ENCODE measurements at places on chromosomes 5 and 9. TPM values are rescaled to one million over a fixed set of nuclear protein-coding genes. Genes with fewer than 3 reads are reported as not detected.

GRCh38 chr5:135031813-135032694 lies 2.0 kb downstream of the PITX1 start:
- peaks cover 43% of the 10 kb centered on the region for H3K4me1 ChIP-seq
- DNase-seq = peak; percentile 42
- no peaks in the 10 kb centered on the region for H3K36me3 ChIP-seq
- peak overlapping the region; percentile 50 for H3K4me3 ChIP-seq

DNA sequence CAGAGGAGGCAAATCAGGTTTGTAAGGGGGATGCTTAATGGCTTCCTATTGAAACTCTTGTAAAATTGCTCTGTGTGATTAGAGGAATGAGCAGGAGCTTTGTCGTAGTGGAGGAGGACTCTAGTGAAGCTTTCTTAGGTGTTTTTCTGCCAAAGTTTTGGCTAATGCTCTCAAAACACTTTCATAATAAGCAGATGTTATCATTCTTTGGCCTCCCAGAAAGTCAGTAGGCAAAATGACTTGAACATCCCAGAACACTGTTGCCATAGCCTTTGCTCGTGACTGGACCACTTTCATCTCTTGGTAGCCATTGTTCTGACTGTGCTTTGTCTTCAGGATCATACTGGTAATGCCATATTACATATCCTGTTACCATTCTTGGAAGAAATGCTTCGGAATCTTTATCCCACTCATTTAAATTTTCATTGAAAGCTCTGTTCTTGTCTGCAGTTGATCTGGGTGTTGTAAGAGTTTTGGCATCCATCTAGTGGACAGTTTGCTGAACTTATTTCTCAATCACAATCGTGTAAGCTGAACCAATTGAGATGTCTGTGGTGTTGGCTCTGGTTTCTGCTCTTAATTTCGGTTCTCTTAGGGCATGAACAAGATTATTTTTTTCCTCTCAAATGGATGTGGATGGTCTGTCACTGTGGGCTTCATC lies 187.6 kb downstream of the COMMD10 start:
- no peaks in the 10 kb centered on the region for H3K4me1 ChIP-seq
- H3K27ac ChIP-seq = no peak overlapping the region
- no peaks in the 10 kb centered on the region for H3K27me3 ChIP-seq
- no peak for DNase-seq
- no peak overlapping the region for H3K4me3 ChIP-seq

DNA sequence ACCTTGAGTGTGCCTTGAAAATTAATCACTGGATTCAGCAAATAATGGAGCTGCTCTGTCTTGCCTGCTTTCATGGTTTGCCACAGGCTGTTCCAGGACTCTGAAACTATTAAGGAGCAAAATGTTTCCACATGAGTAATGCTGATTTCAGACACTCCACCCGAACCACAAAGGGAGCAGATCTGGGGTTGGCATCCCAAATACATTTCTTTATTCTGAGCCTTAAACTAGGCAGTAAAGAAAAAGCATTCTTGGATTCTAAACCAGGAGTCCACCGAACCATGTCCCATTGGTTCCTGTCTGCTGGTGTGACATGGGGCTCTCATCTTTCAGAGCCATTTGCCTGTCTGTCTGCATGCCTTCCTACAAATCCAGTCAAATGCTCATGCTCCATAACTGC lies 10.1 kb upstream of the C1QTNF3 start:
- no peak overlapping the region for H3K4me3 ChIP-seq
- peak overlapping the region; percentile 74 for H3K27ac ChIP-seq
- peaks cover 6% of the 10 kb centered on the region for H3K36me3 ChIP-seq

DNA sequence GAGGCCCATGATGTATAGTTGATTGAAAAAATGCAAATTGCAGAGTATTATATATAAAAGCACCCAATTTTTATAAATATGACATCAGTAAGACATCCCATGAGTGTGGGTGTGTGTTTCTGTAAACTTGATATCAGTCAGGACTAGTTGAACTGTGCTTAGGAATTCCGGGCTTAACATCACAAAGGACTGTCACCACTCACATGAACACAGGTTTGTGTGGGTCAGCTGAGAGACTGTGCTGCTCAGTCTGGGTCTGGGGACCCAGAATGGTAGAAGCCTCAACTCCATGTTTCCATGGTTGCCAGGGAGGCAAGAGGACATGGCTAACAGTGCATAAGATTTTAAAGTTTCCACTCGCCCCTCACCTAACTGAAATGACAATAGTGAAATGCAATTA lies 120.3 kb downstream of the ADCY2 start:
- H3K4me1 ChIP-seq = no peaks in the 10 kb centered on the region
- no peak overlapping the region for H3K27ac ChIP-seq
- no peaks in the 10 kb centered on the region for H3K36me3 ChIP-seq
- H3K4me3 ChIP-seq = no peak overlapping the region
- DNase-seq = no peak

- H3K36me3 ChIP-seq = no peaks in the 10 kb centered on the region
- H3K27ac ChIP-seq = no peak overlapping the region
- no peak for DNase-seq
- peaks cover 20% of the 10 kb centered on the region for H3K27me3 ChIP-seq
- H3K4me3 ChIP-seq = no peak overlapping the region
These were observed 1.5 kb upstream of the GFRA3 start for GRCh38 chr5:138275895-138276294.

DNA sequence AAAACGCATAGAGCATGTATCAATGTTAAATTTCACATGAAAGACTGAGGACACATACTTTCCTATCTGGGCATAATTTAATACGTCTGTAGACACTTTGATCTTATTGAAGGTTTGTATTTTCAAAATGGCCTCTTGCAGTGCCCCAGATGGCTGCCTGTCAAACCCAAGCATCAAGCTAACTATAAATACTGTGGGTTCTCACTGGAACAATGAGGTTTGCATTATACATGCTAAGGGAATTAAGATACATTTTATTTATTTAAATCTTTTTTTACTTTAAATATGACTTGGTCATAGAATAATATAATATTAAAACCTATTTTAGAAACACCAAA lies 702.9 kb upstream of the GRAMD2B start:
- no peaks in the 10 kb centered on the region for H3K4me1 ChIP-seq
- peak; percentile 23 for DNase-seq
- H3K27me3 ChIP-seq = no peaks in the 10 kb centered on the region

The EPB41L4A gene
- 8.3 TPM for polyA plus RNA-seq

DNA sequence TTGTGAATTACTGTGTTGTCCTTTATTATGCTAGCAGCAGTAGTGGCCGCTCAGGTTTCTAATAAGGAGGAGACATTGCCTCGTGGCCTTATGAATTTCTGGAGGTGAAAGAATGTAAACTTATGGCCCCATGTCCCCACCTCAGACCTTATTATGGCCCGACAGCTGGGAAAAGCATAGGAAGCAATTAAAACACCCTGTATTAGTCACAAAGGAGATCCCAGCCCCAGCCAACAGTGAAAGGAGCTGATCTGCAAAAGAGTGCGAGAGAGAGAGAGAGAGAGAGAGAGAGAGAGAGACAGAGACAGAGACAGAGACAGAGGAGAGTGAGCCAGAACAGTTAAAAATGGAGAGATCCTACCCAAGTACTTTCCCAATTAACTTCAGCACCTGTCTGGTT lies 269.3 kb downstream of the DMRT2 start:
- no peaks in the 10 kb centered on the region for H3K36me3 ChIP-seq
- H3K4me1 ChIP-seq = peaks cover 25% of the 10 kb centered on the region
- H3K27ac ChIP-seq = peak overlapping the region; percentile 60
- no peak overlapping the region for H3K4me3 ChIP-seq
- H3K27me3 ChIP-seq = no peaks in the 10 kb centered on the region
- peak; percentile 46 for DNase-seq

GRCh38 chr5:32251871-32252458 lies 60.8 kb downstream of the MTMR12 start:
- no peaks in the 10 kb centered on the region for H3K27me3 ChIP-seq
- peaks cover 11% of the 10 kb centered on the region for H3K4me1 ChIP-seq
- no peak overlapping the region for H3K4me3 ChIP-seq
- no peak overlapping the region for H3K27ac ChIP-seq
- no peak for DNase-seq

DNA sequence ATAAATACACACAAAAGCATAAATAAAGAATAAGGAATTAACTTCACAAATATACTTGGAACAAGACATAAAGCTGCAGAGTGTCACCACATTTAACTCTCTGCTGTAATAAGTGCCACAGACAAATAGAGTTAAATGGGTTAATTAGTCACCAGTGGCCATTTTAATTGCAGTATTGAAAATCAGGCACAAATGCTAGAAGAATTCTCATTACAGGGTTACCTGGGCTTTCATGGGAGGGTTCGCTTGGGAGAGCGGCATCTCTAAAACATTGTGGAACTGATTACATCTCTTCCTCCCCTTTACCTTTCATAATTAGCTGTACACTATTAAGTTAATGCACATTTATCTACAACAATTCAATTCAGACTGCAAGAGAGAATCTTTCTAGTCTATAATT lies 505.3 kb upstream of the DAP start:
- no peak for DNase-seq
- no peak overlapping the region for H3K4me3 ChIP-seq
- H3K36me3 ChIP-seq = no peaks in the 10 kb centered on the region
- no peak overlapping the region for H3K27ac ChIP-seq

DNA sequence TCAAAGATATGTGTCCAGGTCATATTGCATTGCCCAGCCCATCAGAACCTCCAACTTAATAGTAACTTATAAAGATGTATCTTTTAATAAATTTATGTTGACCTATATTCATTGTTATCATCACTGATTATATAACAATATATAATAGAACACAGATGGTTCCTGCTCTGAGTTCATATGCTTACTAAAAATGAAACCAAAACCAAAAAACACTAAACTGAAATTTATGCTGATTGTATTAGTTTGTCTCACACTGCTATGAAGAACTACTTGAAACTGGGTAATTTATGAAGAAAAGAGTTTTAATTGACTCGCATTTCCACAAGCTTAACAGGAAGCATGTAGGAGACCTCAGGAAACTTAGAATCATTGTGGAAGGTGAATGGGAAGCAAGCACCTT lies 462.5 kb upstream of the TYRP1 start:
- no peaks in the 10 kb centered on the region for H3K36me3 ChIP-seq
- no peaks in the 10 kb centered on the region for H3K4me1 ChIP-seq
- H3K4me3 ChIP-seq = no peak overlapping the region
- no peak overlapping the region for H3K27ac ChIP-seq
- DNase-seq = peak; percentile 7
- H3K27me3 ChIP-seq = no peaks in the 10 kb centered on the region

GRCh38 chr9:81416476-81417298 lies 272.7 kb downstream of the TLE1 start:
- H3K36me3 ChIP-seq = no peaks in the 10 kb centered on the region
- peaks cover 9% of the 10 kb centered on the region for H3K4me1 ChIP-seq
- peak; percentile 89 for DNase-seq
- no peak overlapping the region for H3K4me3 ChIP-seq
- peak overlapping the region; percentile 65 for H3K27ac ChIP-seq

GRCh38 chr5:174376726-174377373 lies 331.3 kb downstream of the NSG2 start:
- no peak overlapping the region for H3K4me3 ChIP-seq
- no peak for DNase-seq
- no peaks in the 10 kb centered on the region for H3K4me1 ChIP-seq
- no peak overlapping the region for H3K27ac ChIP-seq
- peaks cover 3% of the 10 kb centered on the region for H3K27me3 ChIP-seq

The DEPDC1B gene
- polyA plus RNA-seq = 5.7 TPM

The ZNF658 gene
- 5.2 TPM for polyA plus RNA-seq

- no peaks in the 10 kb centered on the region for H3K36me3 ChIP-seq
- H3K4me3 ChIP-seq = peak overlapping the region; percentile 29
- H3K4me1 ChIP-seq = peaks cover 12% of the 10 kb centered on the region
- DNase-seq = peak; percentile 80
These were observed 1468.0 kb downstream of the FOXD4L5 start for GRCh38 chr9:63816751-63817621.

DNA sequence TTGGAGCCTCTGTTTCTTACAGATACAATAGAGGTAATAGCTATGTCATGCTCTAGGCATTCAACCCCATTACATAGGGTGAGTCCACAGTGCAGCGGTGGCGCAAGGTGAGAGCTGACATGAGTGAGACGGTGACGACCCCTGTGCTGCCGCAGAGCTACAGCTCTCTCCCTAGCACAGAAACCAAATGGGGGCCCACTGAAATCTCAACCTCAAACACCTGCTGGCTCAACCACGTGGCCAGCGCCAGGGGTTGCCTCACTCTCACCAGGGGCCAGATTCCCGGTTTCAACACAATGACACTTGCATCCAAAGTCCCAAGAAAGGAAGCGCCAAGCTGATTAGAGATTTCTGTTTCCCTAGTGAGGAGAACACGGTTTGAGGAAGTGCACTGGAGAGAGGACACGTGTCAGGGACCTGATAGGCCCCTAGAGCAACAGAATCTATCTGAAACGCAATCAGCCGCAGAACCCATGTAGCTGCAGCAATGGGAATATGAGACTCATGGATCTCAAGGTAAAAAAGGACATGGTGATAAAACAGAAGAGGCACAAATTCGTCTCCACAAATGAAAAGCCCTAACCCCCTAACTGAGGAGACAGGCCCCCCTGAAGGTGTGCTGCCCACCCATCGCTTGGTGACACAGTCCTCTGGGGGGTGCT lies 114.3 kb downstream of the CRB2 start:
- no peak for DNase-seq
- H3K4me3 ChIP-seq = no peak overlapping the region
- no peak overlapping the region for H3K27ac ChIP-seq

The PCDHB2 gene
- 4.0 TPM for polyA plus RNA-seq

The DBN1 gene
- polyA plus RNA-seq = 256 TPM

GRCh38 chr5:133240425-133241091 lies 188.7 kb downstream of the HSPA4 start:
- DNase-seq = no peak
- no peak overlapping the region for H3K27ac ChIP-seq
- no peaks in the 10 kb centered on the region for H3K36me3 ChIP-seq
- no peaks in the 10 kb centered on the region for H3K27me3 ChIP-seq
- H3K4me3 ChIP-seq = no peak overlapping the region

DNA sequence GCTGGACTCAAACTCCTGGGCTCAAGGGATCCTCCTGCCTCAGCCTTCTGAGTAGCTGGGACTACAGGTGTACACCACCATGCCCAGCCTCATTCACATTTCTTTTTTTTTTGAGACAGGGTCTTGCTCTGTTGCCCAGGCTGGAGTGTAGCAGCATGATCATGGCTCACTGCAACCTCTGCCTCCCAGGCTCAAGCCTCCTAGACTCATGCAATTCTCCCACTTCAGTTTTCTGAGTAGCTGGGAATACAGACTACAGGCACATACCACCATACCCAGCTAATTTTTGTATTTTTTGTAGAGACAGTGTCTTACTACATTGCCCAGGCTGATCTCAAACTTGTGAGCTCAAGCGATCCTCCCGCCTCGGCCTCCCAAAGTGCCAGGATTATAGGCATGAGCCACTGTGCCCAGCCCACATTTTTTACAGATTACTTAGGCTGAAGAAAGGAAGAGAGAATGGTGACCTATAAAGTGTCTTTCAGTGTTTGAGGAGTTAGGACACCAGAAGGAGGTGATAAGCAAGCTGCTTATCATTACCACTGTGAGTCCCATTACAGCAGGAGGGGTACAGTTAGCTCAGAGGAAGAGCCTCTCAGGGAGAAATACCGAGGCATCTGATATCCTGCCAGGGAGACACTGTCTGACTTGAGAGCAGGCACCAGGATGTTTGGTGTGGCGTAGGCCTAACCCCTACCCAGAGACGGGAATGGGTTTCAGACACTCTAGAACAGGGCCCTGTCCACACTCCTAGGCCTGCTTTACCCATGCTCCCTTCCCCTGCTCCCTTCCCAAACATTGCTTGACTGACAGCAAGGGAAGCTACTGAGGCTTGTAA lies 9.7 kb downstream of the FAXDC2 start:
- DNase-seq = no peak
- H3K27me3 ChIP-seq = no peaks in the 10 kb centered on the region
- no peak overlapping the region for H3K4me3 ChIP-seq
- no peaks in the 10 kb centered on the region for H3K4me1 ChIP-seq
- H3K27ac ChIP-seq = no peak overlapping the region
- peaks cover 22% of the 10 kb centered on the region for H3K36me3 ChIP-seq

All from muscle of leg (tissue), 16 donors.